ENCODE measurements at places on chromosomes 13 and 19. TPM values are rescaled to one million over a fixed set of nuclear protein-coding genes. Genes with fewer than 3 reads are reported as not detected.

SELENOV gene
- total RNA-seq, result 0.78 TPM

ZNF439 gene
- 6.4 TPM for total RNA-seq

CGB5 gene
- total RNA-seq, result 5.7 TPM

CEBPA gene
- 8.5 TPM for total RNA-seq

ZNF724 gene
- total RNA-seq, result 11.7 TPM

MYO1F gene
- 0.35 TPM for total RNA-seq

PEAK3 gene
- 0.11 TPM for total RNA-seq

PEX11G gene
- 7.3 TPM for total RNA-seq

KLK15 gene
- total RNA-seq, result not detected

ZNF729 gene
- not detected for total RNA-seq

CLEC17A gene
- not detected for total RNA-seq

SLITRK5 gene
- 2.7 TPM for total RNA-seq

MARK4 gene
- 64.9 TPM for total RNA-seq

ZNF534 gene
- not detected for total RNA-seq

PRR20C gene
- total RNA-seq, result not detected

PTPRS gene
- 240 TPM for total RNA-seq

PRX gene
- 5.2 TPM for total RNA-seq

DLEU7 gene
- total RNA-seq, result not detected

DMWD gene
- 109 TPM for total RNA-seq

IZUMO4 gene
- 14.4 TPM for total RNA-seq

MAMSTR gene
- total RNA-seq, result 6.5 TPM

LIM2 gene
- total RNA-seq, result not detected

NECTIN2 gene
- total RNA-seq, result 291 TPM

LRP3 gene
- 28.3 TPM for total RNA-seq

ZSCAN18 gene
- total RNA-seq, result 91.0 TPM

CNFN gene
- total RNA-seq, result 1.5 TPM

IGFL2 gene
- total RNA-seq, result 3.7 TPM

SMIM7 gene
- 74.8 TPM for total RNA-seq

PABPC3 gene
- 0.29 TPM for total RNA-seq

Measured in mesothelial cell of epicardium (in vitro differentiated cells).